NCI-H1694 (cell line): ENCODE measurements at places on chromosomes 13 and 19.

DNA sequence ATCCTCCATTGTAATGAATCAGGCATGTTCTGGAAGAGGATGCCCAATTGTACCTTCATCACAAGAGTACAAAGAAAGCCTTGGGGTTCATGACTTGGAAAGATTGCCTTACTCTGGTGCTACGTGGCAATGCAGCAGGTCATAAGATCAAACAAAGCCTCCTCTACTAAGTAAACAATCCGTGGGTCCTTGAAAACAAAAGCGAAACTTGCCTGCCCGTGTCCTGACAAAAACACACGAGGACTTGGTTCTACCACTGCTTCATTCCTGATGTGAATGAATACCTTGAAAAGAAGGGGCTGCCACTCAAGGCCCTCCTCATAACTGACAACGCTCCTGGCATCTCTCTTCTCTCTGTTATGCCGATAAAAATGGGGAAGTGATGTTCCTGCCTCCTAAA, 18.9 kb downstream of the ZNF563 start:
- DNase-seq = no peak

- no peak for DNase-seq
Measured at GRCh38 chr13:24203811-24204210, 43.3 kb downstream of the SPATA13 start.

GRCh38 chr13:100824366-100824765, 149.8 kb upstream of the TMTC4 start:
- DNase-seq = no peak

- DNase-seq = no peak
Measured at GRCh38 chr13:112740502-112741131, 50.8 kb downstream of the ATP11A start.

DNA sequence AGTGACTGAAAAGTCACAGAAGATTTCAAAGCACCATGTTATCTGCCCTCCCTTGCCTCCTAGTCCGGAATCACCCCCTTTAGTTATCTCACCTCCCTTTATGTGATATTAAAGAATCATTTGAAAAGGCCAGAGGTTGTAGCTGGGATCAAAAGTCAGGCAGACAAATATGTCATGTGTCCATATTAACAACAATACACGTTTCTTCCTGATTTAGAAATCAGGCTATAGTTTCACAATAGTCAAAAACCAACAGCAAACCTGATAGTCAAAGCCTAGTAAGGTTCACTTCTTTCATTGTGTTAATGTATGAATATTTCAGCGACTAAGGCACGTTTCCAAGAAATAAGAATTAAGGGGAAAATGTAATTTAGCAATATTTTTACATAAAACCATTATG, 326.7 kb downstream of the ITGBL1 start:
- DNase-seq = no peak

DNA sequence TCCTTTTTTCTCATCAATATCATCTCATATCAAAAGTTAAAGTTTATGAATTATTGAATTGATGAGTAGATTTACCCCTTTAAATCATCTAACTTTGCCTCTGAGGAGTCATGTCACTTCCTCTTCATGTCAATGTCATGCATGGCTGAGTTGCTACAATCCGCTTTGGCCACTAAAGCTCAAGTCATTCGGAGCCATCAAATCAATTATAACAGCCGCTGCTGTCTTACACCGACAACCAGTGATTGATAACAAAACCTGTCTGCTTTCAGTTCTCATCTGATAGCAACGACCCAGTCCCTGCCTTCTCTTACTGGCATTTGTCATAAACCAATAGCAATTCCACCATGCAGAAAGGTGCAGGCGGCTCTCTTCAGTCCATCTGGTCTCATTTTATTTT, 429.3 kb downstream of the DIAPH3 start:
- DNase-seq = no peak

- DNase-seq = no peak
Measured at GRCh38 chr13:88526186-88526852, 855.1 kb downstream of the SLITRK5 start.

DNA sequence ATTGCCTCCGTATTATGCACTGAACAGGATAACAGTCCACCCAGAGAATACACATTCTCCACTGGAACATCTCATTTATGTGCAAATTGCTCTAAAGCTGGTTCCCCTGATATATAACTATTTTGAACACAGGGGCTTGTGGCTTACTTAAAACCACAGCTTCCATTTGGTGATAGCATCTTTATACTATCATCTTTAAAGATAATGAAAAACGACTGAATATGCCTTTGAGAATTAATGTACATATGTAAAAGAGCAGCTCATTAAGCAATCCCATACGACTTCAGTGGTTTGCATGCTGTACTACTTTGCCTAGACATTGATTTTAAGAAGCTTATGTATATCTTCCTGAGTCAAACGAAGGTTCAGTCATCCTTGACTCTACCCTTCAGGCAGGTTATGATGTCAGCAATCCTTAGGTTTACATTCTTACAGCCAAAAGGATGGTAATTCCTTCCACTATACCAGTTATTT, 40.8 kb downstream of the BRD4 start:
- no peak for DNase-seq

- no peak for DNase-seq
Measured at GRCh38 chr19:13064092-13064489, 38.6 kb downstream of the LYL1 start.

DNA sequence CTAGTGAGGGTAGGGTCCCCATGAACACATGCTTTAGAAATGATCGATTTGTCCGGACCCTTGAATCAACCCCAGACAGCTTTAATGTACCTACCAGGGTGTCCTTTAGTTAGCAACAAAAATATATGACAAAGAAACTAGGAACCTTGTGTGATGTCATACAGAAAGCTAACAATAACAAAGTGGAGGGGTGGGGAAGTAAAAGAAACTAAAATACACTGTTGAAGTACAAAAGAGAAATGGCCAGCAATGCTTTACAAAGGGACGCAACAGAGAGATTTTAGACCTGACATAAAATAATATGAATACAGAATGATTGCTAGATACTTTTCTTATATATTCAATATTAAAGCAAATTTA, 40.0 kb downstream of the DZIP1 start:
- no peak for DNase-seq

GRCh38 chr19:49570138-49570856, 10.1 kb downstream of the NOSIP start:
- DNase-seq = peak; percentile 94

DNA sequence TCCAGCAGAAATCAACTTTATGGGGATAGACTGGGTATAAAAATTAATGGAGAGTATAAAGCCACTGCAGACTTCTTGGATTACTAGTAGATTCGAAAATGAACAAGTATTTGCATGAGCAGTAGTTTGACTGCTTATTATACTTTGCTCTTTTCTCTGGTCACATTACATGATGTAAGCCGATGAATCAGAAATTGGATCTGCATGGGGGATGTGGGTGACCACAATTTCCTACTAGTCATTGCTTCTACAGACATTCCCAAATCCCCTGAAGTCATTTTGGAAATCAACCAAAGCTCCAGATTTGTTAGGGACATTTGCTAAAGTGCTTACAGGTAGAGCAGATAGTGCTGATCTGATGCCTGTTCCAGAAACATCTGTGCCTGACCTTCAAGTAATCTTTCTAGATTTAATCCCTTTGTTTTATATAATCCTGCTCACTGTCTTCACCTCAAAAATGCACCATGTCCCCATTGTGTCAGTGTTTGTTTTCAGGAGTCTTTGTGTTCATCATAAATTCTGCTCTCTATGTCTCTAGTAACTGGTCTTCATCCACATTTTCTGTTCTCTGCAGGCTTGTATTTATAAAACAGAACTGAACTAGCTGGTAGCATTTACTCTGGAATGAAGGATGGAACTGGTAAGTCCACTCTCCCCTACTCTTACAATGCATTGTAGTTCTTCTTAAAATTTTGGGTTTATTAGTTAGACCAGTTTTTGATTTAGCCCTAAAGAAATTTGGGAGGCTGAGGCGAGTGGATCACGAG, 201.5 kb upstream of the CSNK1A1L start:
- DNase-seq = no peak

DNA sequence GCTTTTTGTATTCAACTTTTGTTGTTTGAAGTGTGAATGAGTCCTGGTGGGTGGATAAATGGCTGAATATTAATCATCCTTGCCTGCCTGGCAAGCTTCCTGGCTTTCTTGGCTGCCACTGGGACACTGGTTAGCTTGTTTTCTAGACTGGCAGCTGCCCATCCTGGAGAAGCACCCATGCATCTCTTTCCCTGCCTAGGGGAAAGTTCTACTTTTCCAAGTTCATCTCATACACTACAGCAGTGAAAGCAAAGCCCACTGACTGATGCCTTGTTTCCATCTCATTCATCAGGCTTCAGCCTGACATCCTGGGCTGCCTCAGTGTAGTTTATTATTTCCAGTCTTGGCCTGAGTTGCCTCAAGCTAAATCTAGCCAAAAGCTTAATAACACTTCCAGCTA, 244.8 kb downstream of the PCDH20 start:
- no peak for DNase-seq

GRCh38 chr13:112443995-112444311, 67.8 kb downstream of the SPACA7 start:
- peak; percentile 37 for DNase-seq

GRCh38 chr13:45196096-45196495, 4.7 kb downstream of the KCTD4 start:
- no peak for DNase-seq

DNA sequence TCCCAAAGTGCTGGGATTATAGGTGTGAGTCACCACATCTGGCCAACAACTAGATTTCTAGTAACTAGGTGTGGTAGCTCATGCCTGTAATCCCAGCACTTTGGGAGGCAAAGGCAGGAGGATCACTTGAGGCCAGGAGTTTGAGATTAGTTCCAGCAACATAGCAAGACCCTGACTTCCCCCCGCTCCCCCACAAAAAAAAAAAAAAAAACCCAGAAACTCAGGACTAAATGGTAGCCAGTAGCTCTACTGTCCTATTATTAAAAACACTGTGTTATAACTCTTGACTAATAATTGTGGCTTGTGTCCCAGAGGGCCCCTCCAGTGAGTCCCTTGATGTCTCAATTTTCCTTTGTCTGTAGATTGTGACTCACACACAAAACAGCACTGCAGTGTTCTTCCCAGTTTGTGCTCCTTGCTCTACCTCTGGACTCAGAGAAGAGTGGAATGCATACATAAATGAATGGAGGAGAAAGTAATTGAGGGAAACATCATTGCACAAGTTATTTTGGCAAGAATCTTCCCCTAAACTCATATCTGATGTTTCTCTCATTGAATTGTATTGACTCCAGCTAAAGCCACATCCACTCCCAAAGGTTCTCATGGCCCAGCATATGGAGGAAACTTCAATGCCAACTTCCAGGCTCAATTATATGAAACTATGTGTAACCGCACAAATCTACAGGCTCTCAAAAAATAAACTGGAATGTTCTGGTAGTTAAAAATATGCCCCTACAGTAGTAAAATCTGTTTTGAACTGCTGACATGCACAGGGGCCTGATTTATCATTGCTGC, 8.8 kb downstream of the TPT1 start:
- DNase-seq = no peak
